GM04503 (cell line): ENCODE measurements at places on chromosomes 7 and 10.

GRCh38 chr7:44964384-44964830, 14.4 kb downstream of the MYO1G start:
- no peak for DNase-seq

DNA sequence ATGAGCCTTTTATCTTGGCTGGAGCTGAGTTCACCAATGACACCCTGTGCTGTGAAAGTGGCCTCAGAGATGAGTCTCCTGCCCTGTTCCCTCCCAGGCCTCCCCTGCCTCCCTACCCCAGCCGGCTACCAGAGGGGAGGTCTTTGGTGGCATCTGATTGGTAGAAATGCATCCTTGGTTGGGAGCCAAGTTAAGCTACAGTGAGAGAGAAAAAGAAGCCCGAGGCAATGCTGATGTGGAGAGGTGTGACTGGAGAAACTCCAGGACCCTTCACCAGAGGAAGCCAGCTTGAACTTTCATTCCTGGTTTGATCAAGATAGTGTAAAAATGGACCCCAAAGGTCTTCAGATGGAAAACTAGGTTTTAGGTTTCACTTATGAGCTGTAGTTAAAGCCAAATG, 191.1 kb upstream of the TCF7L2 start:
- no peak for DNase-seq

- no peak for DNase-seq
Observed at GRCh38 chr10:78451592-78451991, 417.9 kb downstream of the RPS24 start.

DNA sequence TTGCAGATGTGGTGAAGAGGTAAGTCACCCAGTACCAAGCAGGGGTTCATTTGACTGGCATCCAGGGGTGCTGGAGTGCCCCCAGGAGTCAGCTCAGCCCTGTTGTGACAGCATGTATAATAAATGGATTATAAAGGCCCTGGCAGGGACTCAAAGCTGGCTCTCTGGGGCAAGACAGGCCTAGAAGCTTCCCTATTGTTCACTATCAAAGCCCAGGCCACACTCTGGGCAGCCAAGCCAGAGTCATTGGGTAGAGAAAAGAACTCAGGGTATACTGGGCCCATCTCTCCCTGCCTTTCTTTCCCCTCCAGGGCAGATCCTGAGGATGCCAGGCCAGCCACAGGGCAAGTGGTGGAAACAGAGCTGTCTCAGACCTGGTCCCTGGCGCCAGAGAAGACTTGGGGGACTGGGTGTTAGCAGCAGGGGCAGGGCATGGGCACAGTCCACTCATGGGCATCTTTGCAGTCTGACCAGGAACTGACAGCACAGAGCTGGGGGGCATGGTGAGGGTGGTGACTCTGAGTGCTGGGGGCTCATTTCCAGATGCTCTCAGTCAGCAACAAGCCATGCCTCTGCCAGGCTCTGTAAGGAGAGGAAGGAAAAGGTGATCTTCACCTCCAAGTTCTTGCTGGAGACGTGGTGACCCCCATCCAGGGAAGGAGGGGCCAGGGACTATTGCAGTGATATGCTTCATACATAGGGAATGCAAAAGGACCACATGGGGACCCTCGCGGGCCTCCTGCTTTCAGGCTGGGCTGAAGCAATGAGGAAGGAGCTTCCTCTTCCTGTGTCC, 11.7 kb downstream of the RBP3 start:
- no peak for DNase-seq

DNA sequence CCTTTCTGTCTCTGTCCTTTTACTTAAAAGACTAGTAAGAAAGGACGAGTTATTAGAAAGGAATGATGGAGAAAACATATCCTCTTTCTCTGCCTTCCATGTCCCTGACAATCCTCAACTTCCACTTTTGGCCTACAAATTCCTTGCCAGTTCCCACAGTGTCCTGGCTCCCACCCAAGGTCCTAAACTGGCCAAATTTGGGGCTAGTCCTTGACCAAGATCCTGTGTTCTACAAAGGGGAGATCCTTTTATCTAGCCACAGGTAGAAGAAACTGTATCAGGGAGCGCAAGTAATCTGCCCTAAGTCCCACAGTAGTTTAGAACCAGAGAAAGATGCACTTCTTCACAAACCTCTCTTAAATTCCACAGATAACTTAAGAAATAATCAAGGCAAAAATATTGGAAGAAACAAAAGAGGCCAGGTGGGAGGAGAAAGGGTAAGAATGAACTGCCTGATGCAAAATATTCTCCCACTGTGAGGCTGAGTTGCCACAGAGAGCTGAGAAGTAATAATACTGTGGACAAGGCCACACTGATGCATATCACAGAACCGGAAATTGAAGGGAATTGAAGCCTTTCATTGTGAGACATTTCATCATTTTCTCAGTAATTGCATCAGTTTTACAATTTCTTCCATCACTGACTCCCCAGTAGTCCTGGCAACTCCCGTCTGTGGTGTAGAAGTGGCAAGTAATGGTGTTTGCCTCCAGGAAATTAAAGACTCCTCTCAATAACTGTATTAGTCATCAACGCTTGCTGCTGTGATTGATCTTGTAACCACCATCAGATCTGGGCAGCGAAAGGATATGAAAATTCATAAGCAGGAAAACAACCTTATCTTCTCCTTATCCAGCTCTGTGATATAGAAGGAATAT, 47.2 kb downstream of the DNAJC12 start:
- peak; percentile 11 for DNase-seq

DNA sequence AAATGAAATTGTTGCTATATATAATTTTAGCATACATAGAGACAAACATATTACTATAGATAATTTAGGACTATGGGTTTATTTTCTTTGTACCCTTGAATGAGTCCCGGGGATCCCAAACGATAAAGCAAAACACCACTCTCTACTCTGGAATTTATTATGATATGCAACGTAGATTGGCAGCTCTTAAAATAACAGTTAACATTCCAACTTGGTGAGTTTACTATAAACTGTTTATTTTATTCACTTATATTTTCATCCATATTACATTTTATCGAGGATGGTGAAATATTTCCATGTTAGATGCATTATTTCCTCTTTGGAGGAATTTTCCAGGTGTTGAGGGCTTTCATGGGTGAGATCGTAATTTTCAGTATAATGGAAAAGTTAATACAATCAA, 138.7 kb upstream of the DGKB start:
- no peak for DNase-seq

- no peak for DNase-seq
Observed at GRCh38 chr7:100079024-100079560, 2.4 kb downstream of the ZNF3 start.

- no peak for DNase-seq
Observed at GRCh38 chr7:95501261-95501832, 15.6 kb downstream of the ASB4 start.

- peak; percentile 80 for DNase-seq
Observed at GRCh38 chr7:149690688-149691446, 82.5 kb downstream of the ZNF467 start.

- no peak for DNase-seq
Observed at GRCh38 chr10:32943395-32943794, 14.6 kb downstream of the ITGB1 start.

GRCh38 chr7:91434836-91435235, 170.6 kb downstream of the FZD1 start:
- no peak for DNase-seq

GRCh38 chr7:116922545-116922944, 30.8 kb upstream of the ST7 start:
- DNase-seq: no peak

DNA sequence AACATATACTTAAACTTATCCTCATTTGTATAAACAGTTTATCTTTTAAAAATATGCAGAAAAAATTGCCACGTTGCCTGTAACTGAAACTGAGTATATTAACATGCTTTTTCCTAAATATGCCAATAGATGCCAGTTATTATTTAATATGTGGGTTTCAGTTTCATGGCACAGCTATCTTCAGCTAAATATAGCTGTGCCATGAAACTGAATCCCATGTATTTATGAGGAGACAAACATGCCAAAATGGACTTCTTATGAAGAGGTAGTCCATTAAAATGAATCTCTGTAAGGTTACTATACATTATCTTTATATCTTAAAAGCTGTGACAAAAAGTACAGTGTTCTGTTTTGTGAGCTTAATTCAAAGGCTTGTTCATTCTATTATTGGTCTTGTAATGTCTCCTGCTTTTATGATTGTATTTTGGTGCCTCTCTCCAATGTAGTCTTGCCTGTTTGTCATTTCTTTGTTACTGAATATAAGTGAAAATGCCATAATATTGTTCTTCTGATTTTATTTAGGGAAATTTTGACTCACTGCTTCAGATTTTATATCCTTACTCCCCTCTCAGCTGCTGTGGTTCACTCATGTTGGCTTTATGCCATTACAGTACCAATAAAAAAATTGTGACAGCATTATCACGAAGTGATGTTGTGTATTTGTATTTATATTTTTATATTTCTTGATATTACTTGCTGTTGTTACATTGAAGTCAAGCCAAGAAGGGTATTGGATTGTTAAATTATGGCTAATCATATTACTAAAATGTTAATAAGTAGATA, 34.3 kb upstream of the CACNA2D1 start:
- no peak for DNase-seq
